ENCODE measurements at places on chromosomes 1 and 21.

DNA sequence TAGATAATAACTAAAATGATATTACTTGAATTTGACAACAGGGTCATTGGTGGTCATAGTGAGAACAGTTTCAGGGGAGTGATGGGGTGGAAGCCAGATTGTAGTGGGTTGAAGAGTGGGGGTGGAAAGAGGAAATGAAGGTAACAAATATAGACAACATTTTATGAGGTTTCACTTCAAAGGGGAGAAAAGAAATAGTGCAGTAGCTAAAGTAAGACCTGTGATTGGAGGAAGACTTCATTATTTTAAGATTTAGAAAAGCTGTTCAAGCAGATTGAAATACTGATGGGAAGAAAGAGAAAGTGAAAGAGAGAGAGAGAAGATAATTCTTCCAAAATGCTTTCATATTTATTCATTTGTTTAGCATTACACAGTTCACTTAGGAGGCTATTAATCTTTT, 52.0 kb upstream of the KCNA3 start:
- no peak for DNase-seq

GRCh38 chr1:38047603-38048141, 1.1 kb upstream of the POU3F1 start:
- DNase-seq = no peak

GRCh38 chr1:212718499-212718898, 18.9 kb upstream of the BATF3 start:
- no peak for DNase-seq

DNA sequence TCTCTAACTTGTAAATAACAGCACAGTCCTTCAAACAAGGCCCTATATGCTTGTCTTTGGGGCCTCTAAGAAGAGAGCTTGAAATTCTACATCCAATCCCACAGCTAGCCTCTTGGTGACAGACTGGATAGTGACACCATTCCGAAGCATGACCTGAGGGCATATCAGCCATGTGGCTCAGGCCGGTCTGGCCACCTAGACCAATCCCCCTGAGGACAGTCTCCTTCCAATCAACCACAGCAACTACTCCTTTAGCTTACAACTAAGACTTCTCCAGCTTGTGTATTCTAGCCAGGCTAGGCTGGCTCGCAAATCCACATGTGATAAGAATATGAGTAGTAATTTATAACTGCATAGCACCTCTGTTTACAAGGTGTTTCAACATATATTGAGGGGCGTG, 14.0 kb downstream of the BCAR3 start:
- no peak for DNase-seq
